Left forelimb (tissue), 1 donor: ENCODE measurements at places on chromosomes 2 and 18.

DNA sequence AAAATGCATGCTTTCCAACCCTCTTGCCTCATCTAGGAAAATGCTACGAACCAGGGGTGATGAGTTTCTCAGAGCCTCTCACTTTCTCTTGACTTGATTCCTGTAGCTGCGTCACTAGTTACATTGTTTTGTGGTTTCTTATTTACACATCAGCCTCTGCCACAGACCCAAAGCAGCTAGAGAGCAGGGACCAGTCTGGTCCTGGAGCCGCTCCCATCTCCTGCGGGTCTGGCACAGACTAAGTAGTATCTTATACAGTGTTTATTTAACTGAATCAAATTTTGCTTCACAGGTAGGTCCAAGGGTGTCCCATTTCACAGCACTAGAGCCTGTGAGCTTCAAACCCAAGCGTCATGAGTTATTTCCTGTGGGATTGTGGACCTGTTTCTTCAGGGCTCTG, 310.5 kb downstream of the MYCN start:
- no peak for DNase-seq

- DNase-seq, result no peak
Measured at GRCh38 chr18:36128907-36129299, 237 bp downstream of the SLC39A6 start.

- no peak for DNase-seq
Measured at GRCh38 chr18:38087538-38087937, 521.9 kb upstream of the CELF4 start.

- no peak for DNase-seq
Measured at GRCh38 chr2:71959494-71959893, 188.2 kb downstream of the CYP26B1 start.

GRCh38 chr2:145323512-145323911, 803.6 kb upstream of the ZEB2 start:
- DNase-seq, result no peak

- no peak for DNase-seq
Measured at GRCh38 chr18:25077038-25077943, 274.7 kb downstream of the ZNF521 start.

- DNase-seq, result no peak
Measured at GRCh38 chr18:7601246-7601615, 34.1 kb downstream of the PTPRM start.

- DNase-seq, result no peak
Measured at GRCh38 chr2:17543848-17544247, 3.4 kb downstream of the VSNL1 start.

DNA sequence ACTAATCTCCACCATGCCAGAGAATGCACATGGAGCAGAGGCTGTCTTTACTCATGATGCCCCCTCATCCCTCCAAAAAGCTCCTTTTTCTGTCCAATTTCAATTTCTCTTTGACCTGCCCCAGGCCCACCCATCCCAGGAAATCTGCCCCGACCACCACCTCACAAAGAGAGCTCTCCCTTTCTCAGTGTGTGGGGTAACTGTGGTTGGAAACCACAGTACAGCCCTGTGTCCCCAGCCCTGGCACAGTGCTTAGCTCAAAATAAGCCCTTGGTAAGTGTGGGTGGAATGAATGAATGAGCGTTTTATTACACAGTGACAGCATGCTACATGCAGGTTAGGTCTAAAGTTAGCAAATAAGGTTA, 43.7 kb upstream of the CAB39 start:
- DNase-seq, result no peak

DNA sequence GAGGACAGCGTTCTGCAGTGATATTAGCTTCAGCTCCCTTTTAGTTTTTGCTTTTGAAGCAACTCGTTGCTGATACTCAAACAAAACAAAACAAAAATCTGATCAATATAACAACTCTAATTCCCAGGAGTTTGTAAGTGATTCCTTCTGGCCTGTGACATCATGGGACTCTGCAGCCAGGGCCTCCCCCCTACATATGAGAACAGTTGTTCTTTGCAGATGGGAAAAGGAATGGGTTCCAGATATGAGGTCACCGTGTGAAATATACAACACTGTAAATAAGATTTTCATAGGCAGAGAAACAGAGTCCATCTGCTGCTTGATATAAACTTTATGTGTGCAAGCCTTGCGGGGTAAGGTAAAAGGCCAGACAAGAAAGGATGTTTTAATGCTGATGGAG, 56.7 kb downstream of the DIS3L2 start:
- no peak for DNase-seq

DNA sequence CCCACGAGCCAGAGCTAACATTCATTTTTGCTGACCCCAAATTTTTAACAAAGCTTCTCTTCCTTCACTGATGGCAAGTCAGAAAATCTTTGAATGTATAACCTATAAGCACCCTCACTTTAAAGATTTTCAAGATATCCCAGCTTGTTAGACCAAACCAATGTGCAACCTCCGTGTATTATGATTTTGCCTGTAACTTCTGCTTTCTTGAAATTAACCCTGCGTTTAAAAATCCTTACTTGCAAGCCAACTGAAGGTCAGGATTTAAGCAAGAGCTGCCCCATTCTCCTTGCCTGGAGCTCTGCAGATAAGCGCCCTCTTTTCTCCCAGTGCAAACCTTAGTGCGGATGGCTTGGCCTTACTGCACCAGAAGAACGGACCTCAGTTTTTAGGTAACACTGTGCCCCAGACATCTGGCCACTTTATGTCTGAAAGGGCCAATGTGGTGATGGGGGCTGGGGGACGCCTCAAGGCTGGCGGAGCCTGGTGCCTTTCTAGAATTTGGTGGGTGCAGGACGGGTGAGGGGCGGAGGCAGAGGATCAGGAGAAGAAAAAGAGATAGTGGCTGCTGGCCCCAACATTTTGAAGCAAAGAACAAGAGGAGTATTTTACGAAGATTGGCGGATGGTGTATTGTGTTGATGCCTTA, 805 bp upstream of the TNFRSF11A start:
- DNase-seq, result no peak

GRCh38 chr2:32947076-32947483, 327 bp downstream of the LTBP1 start:
- DNase-seq, result no peak
